H1 (cell line): ENCODE measurements at places on chromosomes 2 and 18. TPM values are rescaled to one million over a fixed set of nuclear protein-coding genes. Genes with fewer than 3 reads are reported as not detected.

GRCh38 chr18:32096946-32097345 is 5.3 kb downstream of the RNF138 start:
- no peaks in the 10 kb centered on the region for H3K36me3 ChIP-seq
- H3K27me3 ChIP-seq: no peaks in the 10 kb centered on the region
- no peak for DNase-seq
- H3K27ac ChIP-seq: no peak overlapping the region; the same call in 1 of the 2 replicates

CHRNG gene
- not detected in 2 replicates for total RNA-seq

C2orf78 gene
- 0.21 and 0.39 TPM in 2 replicates for total RNA-seq

GRCh38 chr2:176101842-176102241 is 2.2 kb downstream of the HOXD12 start:
- no peaks in the 10 kb centered on the region for H3K4me1 ChIP-seq
- H3K36me3 ChIP-seq: no peaks in the 10 kb centered on the region; the same call in 1 of the 2 replicates
- H3K27me3 ChIP-seq: peaks cover 99% of the 10 kb centered on the region
- DNase-seq: no peak
- no peak overlapping the region for H3K4me3 ChIP-seq
- no peak overlapping the region for H3K27ac ChIP-seq

DNA sequence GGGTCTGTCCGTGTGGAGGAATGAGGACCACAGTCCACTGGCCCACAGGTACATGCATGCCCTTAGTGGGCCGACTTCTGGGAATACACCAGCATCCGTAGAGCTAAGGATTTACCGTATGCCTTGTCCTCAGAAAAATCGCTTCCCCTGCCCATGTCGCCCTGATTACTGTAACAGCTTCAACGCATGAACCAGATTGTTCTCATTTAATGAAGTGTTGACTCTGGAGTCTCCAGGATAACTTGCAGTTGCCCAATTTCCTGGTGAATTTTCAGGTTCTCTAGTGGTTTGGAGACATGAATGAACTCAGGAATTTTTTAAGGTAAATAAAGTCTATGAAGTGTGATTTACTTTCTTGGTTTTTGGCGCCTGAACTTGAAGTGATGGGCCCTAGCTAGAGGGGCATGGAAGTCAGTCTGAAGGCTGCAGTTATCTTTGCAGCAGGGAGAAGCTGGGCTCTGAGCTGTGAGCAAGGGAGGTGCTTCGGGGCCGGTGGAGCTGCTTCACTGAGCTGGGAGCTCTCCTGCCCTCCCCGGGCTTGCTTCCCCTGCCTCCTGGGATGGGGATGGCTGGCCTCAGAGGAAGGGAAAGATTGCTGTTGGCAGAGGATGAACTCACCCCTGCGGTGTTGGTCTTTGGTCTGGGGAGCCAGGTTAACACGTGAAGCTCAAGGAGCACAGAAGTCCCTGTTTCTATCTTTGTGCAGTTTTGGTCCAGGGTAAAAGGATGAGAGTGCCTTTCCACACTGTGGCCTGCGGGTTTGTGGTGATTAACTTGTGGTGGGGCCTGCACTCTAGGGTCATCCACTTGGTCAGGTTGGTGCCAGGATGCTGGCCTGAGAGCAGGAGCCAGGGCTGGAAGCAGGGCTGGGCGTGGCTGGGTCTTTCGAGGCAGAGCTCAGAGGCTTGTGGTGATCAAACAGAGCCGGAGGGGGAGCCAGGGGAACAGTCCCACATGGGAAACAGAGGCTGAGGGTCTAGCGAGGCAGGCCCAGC is 28.1 kb downstream of the TCF7L1 start:
- H3K27me3 ChIP-seq: no peaks in the 10 kb centered on the region; the same call in 1 of the 2 replicates
- H3K27ac ChIP-seq: no peak overlapping the region
- H3K36me3 ChIP-seq: no peaks in the 10 kb centered on the region
- H3K4me3 ChIP-seq: no peak overlapping the region
- DNase-seq: no peak
